Stimulated activated CD8-positive, alpha-beta memory T cell treated with anti-CD3 and anti-CD28 coated beads, Interleukin-15, amount 100 ng/mL, for 48 hours (primary cell): ENCODE measurements at places on chromosomes 2 and 18.

DNA sequence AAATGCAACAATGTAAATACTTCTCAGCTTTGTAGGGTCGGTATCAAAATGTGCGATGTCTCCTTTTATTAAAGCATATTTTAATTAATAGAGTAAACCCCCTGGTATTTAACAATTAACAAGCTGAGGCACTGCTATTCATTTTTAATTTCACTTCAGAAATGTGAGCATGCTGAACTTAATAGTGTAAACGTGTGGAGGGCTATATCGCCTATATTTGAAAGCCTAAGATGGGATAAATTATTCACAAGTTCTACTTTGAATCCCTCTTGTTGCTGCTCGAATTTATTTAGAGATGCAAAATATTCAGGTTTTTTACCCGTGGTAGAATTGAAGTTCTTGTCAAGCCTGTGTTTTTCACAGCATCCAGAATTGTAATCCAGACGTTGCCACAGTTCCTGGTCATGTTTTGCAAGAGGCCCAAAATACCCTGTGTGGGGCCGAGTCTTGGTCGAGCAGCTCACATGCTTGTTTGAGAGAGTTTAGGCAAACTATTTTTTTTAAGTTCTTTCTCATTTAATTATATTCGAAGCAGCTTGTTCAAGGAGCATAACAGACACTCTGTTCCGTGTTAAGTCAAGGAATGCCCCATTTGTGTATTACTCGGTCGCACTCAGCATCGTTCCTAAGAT is 2.5 kb downstream of the SALL3 start:
- no peak for DNase-seq

DNA sequence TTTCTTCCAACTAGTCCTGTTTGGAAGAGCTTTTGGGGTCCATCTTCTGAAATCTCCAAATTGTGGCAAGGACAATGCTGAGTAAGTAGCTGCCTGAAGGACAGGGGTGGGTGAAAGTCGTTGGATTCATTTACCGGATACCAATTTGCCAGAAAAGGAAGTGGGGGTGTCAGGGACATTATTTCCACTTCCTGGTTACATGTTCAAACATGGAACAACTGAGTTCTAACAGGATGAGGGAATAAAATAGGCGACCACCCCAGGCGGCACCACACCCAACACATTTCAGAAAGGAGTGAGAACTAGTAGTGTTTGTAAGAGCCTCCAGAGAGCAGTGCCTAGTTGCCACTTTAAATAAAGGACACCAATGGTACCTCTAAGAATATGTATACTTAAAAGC is 158.6 kb upstream of the SERTAD2 start:
- DNase-seq, result no peak

- no peak for DNase-seq
These were observed 1488.0 kb upstream of the CELF4 start for GRCh38 chr18:39053571-39053970.

GRCh38 chr2:38192976-38193375 is 117.0 kb upstream of the CYP1B1 start:
- no peak for DNase-seq

GRCh38 chr18:23320709-23321236 is 132.3 kb upstream of the RIOK3 start:
- no peak for DNase-seq

- no peak for DNase-seq
These were observed 726 bp downstream of the C2orf69 start for GRCh38 chr2:199911877-199912161.

DNA sequence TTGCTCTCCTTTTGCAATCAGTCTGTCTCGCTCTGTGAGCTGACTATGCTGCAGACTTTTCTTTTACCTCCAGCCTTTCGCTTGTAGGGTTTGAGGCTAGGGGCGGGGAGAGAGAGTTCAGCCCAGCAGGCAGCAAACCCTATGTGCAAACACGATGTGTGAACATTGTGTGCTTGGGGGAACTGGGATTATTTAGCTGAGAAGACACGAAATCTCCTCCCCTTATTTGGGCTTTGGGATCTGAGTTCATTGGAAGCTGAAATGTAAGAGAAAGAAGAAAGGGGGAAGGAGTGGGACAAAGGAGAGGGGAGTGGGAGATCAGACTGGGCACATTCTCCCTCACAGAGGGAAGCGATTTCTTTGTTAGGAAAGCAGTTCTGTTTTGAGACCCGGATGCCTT is 189.6 kb upstream of the TNP1 start:
- DNase-seq, result no peak

DNA sequence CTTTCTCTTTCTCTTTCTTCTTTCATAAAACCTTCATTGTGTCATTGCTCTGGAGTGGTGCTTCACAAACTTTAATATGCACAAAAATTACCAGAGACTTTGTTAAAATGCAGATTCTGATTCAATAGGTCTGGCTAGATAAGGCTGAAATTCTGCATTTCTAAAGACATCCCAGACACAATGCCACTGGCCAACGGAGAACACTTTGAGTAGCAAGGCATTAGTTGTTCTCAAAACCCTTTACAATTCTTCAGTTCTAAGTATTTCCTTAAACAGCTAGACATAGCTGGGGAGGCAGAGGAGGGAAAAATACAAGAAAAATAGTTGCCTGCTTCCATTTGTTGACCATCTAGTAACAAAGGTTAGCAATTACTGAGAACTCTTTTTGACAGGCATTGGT is 101.8 kb upstream of the PIK3C3 start:
- no peak for DNase-seq

GRCh38 chr2:159941729-159942128 is 120.7 kb downstream of the PLA2R1 start:
- DNase-seq, result no peak

GRCh38 chr2:227819398-227819697 is 5.7 kb downstream of the CCL20 start:
- DNase-seq, result no peak

GRCh38 chr2:168039881-168040280 is 207.5 kb downstream of the STK39 start:
- DNase-seq, result no peak

DNA sequence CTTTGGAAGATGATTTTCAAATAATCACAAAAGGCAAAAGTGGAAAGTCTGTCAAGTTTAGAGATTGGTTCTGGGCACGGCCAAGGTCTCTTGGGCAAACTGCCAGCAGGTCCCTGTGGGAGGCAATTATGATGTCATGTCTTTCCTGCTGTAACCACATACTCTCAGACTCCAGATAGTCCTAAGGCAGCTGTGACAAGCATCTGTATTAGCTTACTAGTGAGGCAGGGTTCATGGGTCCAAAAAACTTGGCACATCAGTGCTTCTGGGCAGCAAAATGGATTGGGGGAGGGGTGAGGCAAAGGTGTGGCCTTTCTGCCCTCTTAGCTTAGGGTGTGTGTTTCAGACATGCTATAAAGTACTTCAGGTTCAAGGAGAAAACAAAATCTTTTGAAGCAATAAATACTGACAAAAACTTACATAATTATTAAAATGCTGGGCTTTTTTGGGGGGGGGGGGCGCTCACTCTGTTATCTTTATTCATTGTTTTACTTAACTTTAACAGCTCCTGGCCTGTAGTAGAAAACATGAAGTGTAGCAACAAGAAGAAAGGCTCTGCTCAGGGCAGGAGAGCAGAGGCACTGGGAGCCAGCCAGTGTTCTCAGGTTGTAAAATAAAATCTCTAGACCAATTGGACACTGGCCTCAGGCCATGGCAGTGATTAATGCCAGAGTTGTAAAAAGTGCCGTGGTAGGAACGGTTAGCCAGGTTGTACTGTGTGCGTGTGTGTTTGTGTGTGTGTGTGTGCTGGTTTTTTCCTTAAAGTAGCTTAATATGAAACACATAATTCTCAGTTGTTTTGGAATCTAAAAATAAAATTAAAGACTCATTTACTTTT is 14.3 kb upstream of the TANC1 start:
- DNase-seq, result peak; percentile 8

DNA sequence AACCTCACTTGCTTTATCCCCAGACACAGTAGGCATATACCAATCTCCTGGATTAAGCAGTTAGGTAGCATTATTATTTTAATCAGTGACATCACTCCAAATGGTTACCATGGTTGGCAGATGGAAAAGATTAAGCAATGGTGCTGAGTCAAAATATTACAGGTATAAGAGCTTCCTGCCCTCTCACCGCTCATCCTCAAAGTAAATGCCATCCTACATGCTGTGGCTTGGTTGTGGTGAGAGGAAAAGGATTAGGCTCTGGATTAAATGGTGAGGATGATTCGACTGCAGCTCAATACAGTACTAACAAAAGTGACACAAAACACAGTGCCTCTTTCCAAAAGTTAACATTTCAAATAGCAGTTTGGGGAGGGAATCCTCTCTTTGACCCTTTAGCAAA is 108.9 kb upstream of the ACAA2 start:
- no peak for DNase-seq

DNA sequence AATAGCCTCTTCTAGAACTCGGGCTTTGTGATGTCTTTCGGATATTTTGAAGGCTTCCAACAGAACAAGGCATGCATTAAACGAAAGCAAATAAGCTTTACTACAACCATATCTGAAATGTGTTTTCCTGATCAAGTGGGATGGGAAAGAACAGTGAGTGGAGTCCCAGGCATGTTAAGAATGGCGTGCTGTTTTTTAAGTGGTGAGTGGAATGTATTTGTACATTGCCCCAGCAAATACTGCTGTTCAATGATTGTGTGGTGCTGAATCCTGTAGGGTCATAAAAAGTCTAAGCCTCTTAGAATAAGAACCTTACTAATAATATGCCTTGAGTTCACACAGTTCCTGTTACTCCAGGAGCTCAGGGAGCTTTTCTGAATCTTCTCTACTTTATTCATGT is 52.5 kb downstream of the POMC start:
- DNase-seq, result no peak

DNA sequence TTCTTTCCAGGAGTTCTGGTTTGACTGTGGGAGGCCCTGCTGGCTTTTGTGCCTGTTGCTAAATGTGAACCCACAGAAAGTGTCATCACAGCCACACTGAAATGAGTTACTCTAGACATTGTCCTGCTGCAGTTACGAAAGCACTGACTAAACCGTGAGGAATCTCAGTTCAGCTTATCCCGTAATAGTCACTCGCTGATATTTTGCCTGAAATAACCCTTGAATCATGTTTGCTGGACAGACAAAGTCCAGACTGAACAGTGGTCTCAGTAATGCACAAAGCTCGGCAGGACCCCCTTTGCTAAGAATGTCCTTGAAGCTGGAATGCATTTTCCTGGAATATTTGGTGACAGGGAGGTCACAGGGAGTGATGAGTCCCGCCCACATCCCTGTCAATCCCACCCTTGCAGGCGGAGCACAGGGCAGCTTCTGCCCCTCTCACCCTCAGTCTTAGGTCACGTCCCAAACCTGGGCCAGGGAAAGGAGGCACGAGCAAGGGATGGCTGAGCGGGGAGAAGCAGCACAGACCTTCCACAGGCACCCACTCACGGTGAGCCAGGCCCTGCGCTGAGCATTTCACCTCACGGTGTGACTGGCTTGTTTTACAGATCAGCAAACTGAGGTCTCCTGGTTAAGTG is 53.4 kb downstream of the ADI1 start:
- DNase-seq, result no peak

- DNase-seq, result no peak
These were observed 66.8 kb upstream of the STK39 start for GRCh38 chr2:168314236-168314635.

DNA sequence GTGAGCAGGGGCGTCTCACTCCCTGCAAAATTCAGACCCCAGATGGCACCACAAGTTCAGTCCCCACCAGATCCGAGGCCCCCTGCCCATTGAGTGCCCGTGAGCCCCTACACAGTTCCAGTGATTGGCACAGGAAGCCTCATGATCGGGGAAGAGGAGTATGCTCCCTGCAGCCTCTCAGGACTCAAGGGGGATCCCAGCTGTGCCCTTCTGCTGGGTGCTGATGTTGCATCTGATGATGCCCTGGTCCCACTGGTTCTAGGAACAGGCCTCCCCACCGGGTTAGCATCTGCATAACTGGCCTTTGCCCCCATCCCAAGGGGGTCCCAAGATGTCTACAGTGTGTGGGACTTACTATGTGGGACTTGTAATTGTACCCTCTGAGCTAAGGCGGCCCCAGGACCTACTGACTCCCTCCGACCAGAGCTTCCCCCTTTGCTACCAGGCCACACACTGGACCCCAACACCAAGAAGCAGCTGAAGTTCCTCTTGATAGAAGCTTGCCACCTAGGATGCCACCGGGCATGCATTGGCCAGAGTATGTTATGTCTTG is 8.6 kb downstream of the ALPG start:
- DNase-seq, result no peak

- DNase-seq, result no peak
These were observed 134.8 kb downstream of the SH3BP4 start for GRCh38 chr2:235086481-235087184.

DNA sequence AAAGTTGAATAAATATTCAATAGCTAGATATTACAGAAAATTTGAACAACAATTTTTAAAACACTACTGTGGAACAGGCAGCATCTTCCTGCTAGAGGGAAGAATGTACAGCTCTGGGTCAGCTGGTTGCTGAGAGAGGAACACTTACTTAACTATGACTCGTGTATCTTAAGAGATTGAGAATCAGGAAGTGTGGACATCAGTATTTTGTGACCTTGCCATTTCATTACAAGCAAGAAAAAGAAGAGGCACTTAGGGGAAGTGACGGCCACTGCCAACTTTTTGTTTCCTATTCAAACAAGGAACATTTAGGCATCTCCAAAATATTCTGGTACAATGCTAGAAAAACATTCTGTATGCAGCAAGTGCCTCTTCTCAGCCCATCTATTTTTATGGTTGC is 45.9 kb downstream of the ITPRID2 start:
- no peak for DNase-seq

- no peak for DNase-seq
These were observed 173.3 kb upstream of the TNP1 start for GRCh38 chr2:217033186-217033585.

GRCh38 chr2:150557020-150557600 is 69.6 kb upstream of the RND3 start:
- DNase-seq, result no peak

DNA sequence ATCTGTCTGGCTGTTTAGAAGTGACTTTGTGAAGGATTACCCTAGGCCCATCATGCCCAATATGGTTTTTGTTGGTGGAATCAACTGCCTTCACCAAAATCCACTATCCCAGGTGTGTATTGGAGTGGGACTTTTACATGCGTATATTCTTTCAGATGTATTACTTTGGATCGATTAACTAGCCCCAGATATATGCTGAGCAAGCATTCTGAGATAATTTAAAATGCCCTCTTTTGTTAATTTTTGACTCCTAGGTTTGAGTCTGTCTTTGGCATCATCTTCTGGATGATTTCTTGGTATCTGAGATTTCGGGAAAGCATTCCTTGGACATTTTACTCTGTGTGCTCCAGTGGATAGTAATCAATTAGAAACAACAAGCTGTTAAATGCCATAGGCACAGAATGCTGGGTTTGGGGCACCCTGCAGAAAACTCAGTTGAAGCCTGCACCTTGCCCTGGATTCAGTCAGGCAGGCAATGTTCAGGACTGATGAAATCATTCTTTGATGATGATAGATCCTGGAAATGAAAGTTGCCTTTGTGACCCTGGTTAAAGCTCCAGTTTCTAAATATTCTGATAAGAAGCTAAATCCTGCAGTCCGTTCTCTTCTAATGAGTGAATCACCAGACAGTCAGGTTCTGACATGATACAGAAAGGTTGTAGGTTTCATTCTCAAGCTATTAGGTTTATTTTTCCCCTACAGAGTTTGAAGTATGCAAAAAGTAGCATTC is 1.1 kb downstream of the UGT1A1 start:
- no peak for DNase-seq
